ENCODE measurements at places on chromosomes 5 and 9.
A peak's percentile ranks its signal among the peaks of the same experiment; 100 is the strongest.

DNA sequence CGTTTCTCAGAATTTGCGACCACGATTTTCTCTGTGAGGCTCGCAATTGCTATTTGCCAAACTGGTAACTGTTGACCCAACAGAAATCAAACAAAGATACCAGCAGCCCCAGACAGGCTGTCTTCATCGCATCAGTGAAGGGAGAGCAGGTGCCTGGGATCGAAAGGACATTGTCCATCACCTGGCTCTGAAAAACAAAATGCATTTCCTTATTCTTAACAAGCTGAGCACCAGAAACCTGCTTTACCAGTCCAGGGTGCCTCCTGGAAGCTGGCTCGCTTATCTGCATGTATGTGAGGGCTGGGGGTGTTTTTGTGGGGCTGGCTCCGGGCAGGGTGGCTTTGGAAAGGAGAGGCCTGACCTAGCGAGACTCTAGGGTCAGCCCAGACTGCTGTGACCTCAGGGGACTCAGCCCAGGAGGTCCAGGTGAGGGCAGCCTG is 24.7 kb downstream of the WWC1 start:
- peak; percentile 97 for DNase-seq

DNA sequence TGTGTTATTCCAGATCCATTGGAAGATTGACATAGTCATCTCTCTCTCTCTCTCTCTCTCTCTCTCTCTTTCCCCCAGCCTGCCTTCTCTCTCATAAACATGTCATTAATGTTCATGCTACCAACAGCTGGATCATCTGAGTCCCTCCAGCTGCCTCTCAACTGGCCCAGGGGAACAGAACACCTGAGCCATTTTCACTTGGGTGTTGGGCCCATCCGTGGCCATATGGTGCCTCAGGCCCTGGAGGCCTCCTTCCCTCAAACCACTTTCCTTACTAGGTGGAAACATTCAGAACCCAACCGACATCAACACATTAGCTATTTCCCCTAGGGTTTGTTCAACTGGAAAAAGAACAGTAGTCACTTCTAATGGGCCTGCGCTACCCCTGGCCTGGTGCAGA is 196.2 kb downstream of the FRMD3 start:
- no peak for DNase-seq

- peak; percentile 49 for DNase-seq
These were observed 28.3 kb upstream of the CRB2 start for GRCh38 chr9:123327697-123328100.

GRCh38 chr5:95619514-95620029 is 315 bp upstream of the GPR150 start:
- DNase-seq = no peak

DNA sequence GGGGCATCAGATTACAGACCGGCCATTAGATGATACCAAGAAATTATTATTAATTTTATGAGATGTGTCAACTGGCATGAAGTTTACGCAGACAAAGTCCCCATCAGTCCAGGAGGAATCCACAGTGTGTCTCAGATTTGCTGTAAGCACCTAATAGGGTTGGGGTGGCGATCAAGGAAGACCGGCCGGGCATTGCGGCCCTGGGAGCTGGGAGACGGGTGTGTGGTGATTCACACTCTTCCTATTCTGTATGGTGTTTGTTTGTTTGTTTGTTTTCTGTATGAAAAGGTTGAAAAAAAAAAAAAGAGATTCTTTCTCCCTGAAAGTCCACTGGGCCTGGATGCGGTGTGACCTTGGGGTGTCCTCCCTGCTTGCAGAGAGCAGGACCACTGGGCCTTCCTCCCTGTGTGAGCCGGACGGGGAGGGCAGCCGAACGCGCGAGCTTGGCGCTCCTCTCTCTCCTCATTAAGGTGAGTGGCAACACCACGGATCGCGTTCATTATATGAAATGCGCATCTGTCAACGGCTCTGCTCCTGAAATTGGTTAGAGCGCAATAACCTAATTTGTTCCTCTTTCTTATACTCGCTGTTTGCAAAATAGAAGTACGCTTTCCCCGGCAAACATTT is 15.1 kb downstream of the RASGEF1C start:
- no peak for DNase-seq

DNA sequence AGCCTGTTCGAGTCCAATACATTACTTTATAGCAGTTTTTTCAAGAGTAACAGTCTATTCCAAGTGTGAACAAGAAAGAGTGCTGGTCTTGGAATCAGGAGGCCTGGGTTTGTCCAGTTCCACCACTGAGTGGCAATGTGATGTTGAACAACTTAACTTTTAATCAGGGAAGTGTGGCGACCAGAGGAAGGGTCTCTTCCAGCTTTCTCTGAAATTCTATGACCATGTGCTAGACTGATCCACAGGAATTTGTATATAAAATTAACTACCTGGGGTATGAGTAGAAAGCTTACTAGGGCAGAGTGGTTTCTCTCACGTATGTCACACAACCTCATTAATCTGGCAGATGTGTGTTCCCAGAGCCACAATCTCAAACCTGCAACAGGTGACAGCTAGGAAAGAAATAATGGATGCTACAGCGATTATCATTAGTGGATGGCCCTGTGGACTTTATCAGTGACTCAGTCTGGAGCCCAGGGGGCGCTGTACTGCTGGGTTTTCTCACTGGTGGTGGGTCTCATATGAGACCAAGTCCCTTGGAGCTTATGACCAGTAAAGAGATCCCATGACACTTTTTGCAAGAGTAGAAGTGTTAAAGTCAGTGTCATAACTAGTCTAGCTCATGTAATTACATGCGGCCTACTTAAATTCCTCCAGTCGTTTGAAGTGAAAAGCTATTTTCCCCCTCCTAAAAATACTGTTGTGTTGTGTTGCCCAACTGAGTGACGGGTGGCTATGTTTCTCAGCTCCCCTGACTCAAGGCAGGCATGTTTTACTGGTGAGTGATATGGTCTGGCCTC is 116.5 kb downstream of the GDNF start:
- no peak for DNase-seq

Data from NCI-H2029 (cell line).